ENCODE measurements at places on chromosomes 6 and 20.

DNA sequence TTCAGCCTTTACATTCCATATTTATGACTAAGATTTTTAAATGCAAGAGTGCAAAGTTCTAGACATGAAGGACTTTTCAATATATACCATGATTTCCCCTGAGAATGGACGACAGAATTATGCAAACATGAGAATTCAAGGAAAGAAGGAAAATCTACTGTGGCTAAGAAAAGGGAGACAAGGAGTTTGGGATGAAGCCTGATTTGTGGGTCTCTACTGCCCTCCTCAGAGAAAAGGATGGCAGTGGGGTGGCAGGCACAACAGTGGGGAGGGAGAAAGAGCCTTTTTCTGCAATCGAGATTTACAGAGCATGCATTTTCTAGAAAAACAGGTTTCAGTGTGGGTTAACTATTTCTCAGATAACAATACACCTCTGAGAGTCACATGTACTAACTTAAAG lies 466.9 kb upstream of the NRSN1 start:
- DNase-seq: no peak

- DNase-seq: no peak
These were observed 60.1 kb upstream of the PRSS16 start for GRCh38 chr6:27187231-27188060.

DNA sequence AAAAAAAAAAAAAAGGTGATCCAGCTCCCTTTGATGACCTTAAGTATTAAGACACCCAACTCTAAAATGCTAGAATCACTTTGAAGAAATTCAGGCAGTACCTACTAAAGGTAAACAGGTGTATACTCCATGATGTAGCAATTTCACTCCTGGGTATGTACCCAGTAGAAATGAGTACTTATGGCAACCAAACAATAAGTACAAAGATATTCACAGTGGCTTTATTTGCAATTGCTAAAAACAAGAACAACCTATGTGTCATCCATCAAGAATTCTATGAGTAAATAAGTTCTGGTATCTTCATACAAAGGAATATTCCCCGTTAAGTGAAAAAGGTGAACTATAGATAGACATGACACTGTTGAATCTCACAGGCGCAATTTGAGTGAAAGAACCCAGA lies 29.4 kb downstream of the MDGA1 start:
- no peak for DNase-seq

DNA sequence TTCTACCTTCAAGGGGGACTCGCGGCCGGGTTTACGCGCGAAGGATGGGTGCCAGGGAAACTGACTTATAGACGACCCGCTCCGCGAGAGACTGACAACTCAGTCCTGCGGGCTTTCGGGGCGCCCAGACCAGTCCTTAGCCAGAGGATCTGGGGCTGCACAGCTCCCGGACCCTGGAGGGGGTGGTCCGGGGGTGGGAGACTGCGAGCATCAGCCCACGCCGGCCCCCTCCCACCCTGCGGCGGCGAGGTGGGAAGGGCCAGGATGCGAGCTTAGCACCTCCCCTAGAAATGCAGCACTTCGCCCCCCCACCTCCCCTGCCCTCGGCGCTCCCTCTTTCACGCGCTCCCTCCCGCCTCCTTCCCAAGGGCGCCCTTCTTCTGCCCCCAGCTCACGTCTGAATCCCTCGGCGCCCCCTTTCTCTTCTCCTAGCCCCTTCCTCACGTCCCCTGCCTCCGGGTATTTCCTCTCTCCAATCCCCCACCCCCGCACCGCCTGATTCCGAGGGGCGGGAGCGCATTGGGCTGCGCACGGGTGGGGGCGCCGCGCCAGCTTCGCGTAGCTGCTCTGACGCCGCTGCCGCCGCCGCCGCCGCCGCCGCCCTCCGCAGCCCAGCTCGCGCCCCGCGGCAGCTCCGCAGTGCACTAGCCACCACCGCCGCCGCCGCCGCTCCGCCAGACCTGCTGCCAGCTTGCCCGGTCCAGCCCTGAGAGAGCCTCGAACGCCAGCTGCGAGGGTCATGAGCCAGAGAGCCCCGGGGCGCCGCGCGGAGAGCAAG lies at the start of gene SLC32A1:
TSS of gene SLC32A1 (plus strand) at position 639 of the 778 bp plus-strand sequence. CDS start 239 bp downstream, outside the sequence.
- DNase-seq: peak; percentile 16

DNA sequence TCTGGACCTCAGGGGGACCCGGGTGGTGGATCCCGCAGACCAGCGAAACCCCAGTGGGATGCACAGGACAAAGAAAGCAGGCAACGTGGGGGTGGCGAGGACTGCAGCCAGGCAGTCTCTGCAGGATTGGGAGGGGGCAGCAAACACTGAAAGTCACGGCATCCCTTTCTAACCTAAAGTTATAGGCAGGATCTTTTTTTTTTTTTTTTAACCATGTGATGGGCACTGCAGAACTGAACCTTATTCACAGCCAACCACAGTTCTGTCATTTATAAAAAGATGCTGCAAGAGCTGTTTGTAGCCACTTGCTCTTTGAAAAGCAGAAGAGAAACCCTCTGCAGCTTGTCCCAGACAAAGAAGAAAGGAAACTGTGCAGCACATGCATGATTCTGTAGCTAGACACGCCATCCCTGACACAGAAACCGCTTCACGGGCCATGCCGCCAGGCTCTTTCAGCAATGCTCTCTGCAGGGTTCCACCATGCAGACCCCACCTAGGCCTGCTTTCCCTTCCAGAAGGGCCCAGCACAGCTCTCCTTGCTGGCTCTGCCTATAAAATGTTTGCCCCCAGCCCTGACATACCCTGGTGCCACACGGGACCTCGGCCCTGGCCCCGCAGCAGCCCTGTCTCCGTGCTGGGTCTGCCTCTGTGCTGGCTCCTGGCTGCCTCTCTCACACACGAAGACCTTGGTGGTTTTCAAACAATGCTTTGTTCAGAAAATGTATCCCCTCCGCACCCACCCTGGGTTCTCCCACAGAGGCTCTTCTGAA lies 70.8 kb downstream of the PYGB start:
- DNase-seq: no peak

- no peak for DNase-seq
These were observed 245 bp downstream of the SRC start for GRCh38 chr20:37346236-37346534.
